ENCODE measurements at places on chromosomes 7 and 10. TPM values are rescaled to one million over a fixed set of nuclear protein-coding genes. Genes with fewer than 3 reads are reported as not detected.

DNA sequence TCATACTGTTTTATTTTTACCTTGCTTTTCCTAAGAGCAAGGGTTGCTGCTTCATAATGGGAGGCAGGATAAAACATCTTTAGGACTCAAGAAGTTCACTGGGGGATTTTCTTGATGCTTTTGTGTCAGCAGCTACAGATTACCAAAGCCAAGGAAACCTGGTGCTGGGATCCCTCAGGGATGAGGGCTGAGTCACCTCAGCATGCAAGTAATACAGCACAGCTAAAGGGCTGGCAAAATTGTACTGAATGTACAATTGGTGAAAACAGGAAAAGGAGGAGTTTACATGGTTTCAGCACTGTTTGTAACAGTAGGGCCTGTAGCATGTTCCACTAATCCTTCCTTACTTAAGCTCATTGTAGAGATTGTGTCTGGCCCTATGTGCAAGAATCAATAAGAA, 1056.8 kb downstream of the SORCS1 start:
- no peak for DNase-seq

- DNase-seq: no peak
Measured at GRCh38 chr7:127477295-127478023, 85.0 kb upstream of the ZNF800 start.

The PDE6C gene
- not detected for total RNA-seq

DNA sequence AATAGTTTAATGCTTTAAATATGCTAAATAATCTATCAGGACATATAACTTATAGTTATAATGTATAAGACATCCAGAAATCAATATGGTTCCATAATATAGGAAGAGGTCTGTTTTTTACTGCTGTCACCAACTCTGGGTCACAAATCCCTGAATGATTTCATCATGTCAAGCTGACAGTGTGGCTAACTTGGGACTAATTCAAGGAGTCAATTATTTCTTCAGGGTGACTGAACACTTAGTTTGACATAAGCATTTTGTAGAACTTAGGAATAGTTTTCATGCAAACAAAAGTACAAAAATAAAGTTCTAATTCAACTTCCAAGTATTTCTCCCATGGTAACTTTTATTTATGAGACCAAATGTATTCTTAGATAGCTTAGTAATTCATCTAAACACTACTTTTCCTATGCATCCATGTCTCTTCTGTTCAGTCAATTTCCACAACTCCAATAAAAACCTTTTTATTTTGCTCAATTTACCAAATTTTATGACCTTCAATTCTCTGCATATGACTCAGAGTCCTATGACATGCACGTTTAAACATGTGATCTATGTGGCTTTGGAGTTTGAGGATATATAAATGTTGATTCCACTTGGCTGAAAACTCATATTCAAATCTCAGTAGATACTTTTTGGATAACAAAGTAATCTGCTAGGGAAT, 40.3 kb upstream of the GNAT3 start:
- DNase-seq: no peak

DNA sequence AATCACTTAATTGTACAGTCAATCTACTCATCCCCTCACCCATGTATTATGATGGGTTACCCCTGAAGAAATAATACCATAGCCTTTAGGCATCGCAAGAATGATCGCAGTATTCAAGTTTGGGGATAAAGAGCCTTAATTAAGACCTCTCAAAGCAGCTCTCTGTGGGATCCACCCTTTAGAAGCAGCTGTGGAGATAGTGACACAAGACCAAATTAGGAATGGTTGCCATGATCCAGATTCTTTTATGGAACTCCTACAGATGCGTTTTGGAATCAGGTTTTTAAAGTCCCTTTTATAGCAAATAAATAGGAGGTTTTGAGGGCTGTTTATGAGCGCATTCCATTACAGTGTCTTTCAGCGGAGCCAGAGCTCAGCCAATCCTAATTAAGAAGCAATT, 12.2 kb downstream of the TES start:
- DNase-seq: no peak

GRCh38 chr7:84949501-84949900, 237.4 kb downstream of the SEMA3D start:
- no peak for DNase-seq

The STAG3 gene
- 0.40 TPM for total RNA-seq

- no peak for DNase-seq
Measured at GRCh38 chr10:110023785-110024465, 16.1 kb downstream of the ADD3 start.

The SCIN gene
- 19.5 TPM for total RNA-seq

The MKLN1 gene
- total RNA-seq: 15.2 TPM

The C10orf62 gene
- not detected for total RNA-seq

- DNase-seq: no peak
Measured at GRCh38 chr7:156903232-156903909, 10.4 kb upstream of the LMBR1 start.

GRCh38 chr7:3673524-3673923, 372.5 kb downstream of the SDK1 start:
- no peak for DNase-seq

- no peak for DNase-seq
Measured at GRCh38 chr10:122696687-122697086, 3.0 kb downstream of the C10orf120 start.

The ZNF117 gene
- 9.3 TPM for total RNA-seq

GRCh38 chr10:119401671-119402395, 140.7 kb downstream of the RGS10 start:
- no peak for DNase-seq

- DNase-seq: no peak
Measured at GRCh38 chr10:26472492-26472778, 34.3 kb downstream of the APBB1IP start.
